ENCODE measurements at places on chromosomes 6 and 20.

DNA sequence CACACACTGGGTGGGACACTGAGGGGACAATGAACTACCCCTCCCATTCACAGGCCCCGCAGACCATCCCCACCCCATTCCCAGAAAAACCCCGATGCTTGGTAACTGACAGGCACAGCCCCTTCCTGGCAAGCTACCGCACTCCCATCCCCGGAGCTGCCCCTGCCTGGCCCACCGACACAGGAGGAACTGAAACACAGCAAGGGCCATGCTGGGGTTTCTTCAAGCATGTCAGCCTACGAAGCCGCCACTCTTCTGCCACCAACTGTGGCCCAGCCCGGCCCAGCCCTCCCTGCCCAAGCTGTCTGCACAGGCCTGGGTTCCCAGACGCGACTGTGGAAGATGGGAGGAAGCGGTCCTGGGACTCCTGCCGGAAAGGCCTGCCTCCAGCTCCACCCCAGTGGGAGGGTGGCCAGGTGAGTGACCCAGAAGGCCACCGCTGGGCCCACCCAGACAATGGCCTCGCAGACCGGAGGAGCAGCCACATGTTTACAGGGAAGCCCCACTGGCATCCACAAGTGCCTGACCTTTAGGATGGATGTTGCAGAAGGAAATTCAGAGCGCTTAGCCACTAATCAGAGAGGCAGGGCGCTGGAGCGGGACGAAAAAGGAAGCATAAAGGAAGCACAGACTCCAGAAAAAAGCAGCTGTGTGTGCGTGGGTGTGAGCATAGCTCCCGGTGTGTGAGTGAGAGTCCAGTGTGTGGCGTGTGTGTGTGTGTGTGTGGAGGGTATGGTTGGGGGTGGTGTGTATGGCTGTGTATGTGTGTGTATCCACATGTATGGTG is 91.6 kb downstream of the PRND start:
- no peak for DNase-seq

DNA sequence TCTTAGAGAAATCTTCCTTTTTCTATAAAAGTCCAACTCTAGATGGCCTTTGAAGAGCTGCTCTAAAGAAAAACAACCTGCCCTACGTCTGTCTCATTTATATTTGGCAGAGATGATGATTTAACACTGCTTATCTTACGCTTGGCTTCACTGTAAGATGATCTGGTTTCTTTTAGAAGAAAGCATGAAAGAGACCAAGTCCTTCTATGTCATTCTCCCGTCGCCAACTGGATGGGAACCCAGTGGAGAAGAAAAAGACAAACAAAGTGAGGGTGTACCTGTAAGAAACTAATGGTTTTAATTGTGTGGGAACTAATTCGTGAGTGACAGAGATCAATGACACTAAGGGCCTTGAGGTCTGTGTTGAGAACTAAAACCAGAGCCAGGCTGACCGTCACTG is 92.8 kb downstream of the MBOAT1 start:
- no peak for DNase-seq

- no peak for DNase-seq
These were observed 2.8 kb downstream of the RPS6KA2 start for GRCh38 chr6:166624275-166624674.

GRCh38 chr6:127177030-127177922 is 58.8 kb downstream of the RSPO3 start:
- no peak for DNase-seq

DNA sequence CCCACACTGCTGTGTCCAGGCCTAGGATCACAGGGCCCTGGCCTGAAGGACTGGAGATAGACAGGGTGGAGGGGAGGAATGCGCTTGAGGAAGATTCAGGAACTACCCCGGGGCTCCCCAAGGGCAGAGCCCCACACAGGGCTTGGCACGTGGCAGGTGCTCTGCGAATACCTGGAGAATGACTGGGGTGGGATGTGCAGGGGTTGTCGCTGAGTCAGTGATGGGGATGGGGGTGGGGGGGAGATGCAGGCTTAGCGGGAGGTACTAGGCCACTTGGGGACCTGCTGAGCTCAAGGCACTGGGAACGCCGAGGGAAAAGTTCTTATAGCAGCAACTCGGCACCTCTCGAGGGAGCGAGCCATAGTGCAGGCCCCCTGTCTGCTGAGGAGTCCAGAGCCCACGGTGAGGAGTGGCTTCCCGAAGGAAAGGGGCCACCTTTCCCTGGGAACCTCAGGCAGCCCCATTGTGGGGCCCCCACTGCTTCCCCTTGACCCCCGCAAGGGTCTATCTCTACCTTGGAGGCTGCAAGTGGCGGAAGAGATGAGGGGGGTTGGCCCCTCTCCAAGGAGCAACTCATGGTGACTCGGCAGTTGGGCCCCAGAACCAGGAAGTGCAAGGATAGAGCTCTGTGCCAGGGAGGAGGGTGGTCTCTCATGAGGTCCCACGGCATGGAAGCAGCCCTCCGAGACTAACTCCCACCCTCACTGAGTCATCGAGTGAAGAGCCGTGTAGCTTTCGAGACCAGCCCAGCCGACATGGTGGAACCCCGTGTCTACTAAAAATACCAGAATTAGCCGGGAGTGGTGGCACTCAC is 33.1 kb downstream of the SRC start:
- no peak for DNase-seq

DNA sequence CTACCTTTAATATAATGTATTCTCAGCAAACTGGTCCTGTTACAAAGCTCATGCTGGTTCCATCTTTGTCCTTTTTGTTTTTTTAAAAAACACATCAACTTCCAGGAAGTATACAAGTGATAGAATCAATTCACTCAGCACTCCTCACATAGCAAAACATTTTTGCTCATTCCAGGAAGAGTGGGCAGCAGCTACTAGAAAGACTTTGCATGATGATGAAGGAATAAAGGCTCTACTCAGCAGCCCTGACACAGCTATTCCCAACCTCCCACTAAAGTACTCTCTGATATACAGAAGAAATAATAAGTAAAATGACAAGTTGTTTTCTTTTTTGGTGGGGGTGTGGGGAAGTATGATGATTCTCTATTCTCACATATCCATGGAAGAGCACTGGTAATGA is 61.2 kb downstream of the RGS17 start:
- DNase-seq: no peak

DNA sequence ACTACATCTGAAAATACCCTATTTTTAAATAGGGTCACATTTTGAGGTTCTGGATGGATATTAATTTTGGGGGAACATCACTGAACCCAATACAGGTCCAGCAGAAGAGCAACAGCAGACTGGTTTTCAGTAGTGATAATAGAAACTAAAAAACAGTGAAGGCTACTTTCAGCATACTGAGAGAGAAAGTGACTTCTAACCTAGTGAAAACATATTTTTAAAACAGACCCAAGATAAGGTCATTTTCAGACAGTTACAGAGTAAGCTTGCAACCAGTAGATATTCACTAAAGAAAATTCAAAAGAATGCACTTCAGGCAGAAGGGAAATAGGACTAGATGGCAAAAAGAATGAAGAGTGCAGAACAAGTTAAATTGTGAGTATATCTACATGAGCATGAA is 42.0 kb upstream of the TMEM244 start:
- no peak for DNase-seq

GRCh38 chr20:10909803-10910202 is 236.0 kb upstream of the JAG1 start:
- no peak for DNase-seq

DNA sequence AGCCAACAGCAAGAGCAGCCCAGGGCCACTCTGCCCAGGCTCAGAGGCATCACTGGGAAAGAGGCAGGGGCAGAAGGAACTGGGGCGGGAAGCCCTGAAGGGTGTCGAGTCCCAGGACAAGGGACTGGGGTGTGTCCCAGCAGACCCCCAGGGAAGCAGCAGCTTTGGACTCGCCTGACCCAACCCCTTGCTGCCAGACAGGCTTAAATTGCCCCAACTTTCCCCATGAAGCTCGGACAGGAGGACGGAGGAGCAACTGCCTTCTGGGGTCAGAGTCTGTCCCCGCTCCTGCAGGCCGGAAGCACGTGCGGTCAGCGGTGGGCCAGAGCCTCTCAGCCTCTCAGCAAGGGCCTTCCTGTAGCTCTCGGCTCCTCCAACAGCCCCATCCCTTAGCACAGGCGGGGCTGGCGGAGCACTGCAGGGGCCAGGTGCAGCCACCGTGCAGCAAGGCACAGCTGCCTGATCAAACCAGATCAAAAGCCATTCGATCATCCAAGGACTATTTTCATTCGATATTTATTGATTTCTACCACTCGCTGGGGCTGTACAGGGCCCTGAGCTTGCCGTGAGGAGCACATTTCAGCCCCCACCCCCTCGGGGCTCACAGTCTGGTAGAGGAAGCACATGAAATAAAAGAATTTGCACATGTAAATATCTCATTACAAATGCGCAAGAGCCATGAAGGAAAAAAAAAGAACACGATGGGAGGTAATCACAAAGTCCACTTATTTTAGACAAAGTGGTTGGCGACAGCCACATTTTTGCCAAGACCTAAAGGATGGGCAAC is 31.8 kb upstream of the STX16 start:
- no peak for DNase-seq

DNA sequence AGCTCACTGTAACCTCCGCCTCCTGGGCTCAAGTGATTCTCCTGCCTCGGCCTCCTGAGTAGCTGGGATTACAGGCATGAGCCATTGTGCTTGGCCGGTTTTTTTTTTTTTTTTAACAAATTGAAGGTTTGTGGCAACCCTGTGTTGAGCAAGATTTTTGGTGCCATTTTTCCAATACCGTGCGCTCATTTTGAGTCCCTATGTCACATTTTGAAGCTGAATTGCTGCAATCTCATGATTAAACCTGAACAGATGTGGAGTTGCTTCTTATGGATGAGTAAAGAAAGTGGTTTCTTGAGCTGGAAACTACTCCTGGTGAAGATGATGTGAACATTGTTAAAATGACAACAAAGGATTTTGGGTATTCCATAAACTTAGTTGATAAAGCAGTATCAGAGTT is 16.6 kb downstream of the SASH1 start:
- no peak for DNase-seq

DNA sequence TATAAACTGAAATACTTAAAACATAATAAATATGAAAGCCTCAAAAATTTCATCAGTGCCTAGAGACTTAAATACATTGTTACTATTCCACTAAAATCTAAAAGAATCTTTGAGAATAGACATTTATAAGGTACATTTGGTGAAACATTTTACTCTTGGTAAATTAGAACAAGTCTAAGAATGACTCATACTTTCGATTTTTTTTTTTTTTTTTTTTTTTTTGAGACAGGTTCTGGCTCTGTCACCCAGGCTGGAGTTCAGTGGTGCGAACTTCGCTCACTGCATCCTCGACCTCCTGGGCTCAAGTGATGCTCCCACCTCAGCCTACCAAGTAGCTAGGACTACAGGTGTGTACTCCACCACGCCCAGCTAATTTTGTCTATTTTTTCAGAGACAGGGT is 6.4 kb downstream of the FUCA2 start:
- no peak for DNase-seq

DNA sequence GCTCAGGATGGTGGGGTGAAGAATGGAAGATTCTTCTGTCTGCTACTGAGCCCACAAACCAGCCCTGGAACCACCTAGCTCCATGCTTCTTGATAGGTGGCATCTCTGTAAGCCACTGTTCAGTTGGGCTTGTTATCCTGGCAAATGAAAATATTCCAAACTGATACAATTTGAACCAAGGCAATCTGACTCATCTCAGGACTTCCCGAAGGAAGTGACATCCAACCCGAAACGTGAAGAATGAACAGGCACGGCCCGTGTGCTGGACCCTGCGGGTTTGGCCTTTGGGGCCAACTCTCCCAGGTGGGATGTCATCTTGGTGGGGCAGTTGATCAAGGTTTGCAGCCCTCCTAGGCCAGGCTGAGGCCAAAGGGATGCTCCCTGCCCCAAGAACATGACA is 160.3 kb downstream of the PREX1 start:
- DNase-seq: no peak

DNA sequence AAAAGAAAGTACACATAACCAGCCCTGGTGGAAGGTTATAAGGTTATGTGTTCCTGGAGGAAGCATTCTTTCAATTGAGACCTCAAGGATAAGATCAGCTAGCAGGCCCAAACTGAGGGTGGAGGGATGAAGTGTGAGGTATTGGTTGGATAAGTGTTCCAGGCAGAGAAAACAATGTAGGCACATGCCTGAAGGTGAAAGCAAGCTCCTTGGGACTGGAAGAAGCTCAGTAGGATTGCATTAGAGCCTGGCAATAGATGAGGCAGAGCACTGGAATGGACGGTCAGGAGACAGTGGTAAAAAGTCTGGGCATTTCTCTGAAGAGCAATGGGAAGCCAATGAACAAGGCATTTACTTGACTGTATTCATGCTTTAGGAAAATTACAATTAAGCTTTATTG is 89.9 kb upstream of the SHLD1 start:
- no peak for DNase-seq

GRCh38 chr6:134081506-134081905 is 29.1 kb upstream of the SLC2A12 start:
- DNase-seq: no peak

DNA sequence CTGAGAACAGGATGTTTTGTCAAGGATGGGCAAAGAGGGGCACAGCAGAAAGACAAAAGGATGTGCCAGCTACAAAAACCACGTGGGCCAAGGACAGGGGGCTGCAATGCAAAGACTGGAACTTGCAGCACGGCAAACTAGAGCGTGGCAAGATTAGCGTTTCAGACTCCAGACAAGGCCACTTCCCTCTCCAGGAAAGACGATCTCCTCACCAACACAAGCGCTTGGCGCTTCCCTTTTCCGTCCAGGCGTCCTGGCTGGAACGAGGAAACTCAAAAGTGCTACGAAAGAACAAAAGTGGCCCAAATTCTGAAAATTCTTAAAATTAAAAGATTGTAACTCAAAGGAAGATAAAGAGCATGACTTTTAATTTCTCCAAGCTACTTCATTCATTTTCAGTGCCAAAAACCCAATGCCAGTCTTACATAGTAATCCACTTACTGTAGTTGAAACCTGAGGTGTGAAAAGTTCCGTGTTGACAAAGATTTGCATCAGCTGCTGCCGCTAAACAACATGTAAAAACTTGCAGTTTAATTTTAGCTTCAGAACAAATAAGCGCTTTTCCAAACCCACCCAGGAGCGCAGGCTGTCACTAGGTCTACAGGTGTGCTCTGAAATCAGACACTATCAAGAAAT is 207.1 kb upstream of the RREB1 start:
- DNase-seq: no peak

DNA sequence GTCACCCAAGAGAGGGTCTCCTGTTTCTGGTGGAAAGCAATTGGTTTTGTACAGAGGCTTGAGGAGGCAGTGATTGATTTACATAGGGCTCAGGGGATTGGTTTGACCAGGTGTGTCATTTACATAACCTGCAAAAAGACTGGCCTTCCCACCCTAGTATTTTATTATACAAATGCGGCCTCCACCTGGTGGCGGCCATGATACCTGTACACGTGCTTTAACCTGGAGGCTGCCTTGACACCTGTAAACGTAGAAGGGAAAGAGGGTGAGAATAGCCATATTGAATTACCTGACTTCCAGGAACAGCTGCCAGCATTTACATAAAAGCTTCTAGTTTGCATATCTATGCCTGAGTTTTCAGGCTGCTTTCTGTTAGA is 48.7 kb downstream of the HLA-DPB1 start:
- no peak for DNase-seq

All from activated T-helper 1 cell treated with anti-CD3 and anti-CD28 coated beads, Interleukin-2, amount 50 U/mL, for 16 hours (primary cell).